Stimulated activated CD4-positive, alpha-beta T cell treated with anti-CD3 and anti-CD28 coated beads, Interleukin-12 subunit alpha, Interleukin-12 subunit beta, amount 100 ng/mL, for 48 hours (primary cell): ENCODE measurements at places on chromosomes 13 and 19.

DNA sequence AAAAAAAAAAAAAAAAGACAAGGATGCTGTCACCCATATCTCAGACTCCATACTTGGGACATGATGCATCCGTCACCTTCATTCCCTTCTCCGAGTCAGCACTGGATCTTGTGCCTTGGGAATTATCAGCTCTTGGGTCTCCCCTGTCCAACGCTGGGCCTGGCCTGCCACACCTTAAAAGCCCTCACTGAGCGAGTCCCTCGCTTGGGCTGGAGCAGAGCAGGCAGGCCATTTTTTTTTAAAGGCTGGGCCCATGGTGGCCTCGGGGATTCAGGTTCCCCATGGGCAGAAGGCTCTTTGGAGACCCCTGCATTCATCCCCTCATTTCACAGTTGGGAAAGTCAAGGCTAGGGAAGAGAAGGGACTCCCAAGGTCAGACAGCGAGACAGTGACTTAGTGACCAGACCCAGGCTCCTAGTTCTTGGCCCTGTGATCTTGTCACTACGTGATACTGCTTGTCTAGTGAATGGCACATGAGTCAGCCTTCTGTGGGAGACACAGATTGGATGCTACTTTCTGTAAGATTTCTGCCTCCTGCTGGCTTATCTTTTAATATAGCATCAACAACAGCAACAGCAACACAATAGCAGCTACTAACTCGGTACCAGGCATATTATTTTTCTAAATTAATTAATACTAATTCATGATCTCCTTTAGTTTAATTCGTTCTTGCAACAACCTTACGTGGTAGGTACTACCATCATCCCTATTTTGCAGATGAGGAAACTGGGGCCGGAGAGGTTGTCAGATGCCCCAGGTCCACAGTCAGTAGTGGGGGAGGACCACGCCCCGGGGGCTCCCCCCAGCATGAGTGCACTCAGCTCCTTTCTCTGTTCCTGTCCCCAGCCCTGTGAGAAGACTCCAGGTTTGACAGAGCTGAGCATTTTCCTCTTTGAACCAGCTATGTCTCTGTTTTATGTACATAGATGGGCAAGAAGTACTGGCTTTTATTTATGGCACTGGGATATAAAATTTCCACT is 27.4 kb upstream of the ZNF536 start:
- no peak for DNase-seq

DNA sequence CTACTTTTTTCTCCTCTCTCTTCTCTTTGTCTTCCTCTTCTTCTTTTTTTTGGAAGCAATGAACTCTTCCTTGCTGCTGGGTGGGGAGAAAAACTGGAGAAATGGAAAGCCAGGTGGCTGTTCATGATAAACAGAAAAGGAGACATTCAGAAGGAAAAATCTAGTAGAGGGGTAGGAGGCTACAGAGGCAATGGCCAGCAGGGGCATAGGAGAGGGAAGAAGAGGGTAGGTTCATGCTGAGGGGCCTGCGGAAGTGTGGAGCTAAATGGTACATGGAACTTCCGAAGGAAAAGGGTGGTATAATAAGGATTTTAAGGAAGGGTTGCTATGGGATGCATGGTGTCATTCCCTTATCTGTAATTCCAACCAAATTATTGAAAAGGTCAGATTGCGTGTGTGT is 17.5 kb upstream of the HS6ST3 start:
- no peak for DNase-seq

DNA sequence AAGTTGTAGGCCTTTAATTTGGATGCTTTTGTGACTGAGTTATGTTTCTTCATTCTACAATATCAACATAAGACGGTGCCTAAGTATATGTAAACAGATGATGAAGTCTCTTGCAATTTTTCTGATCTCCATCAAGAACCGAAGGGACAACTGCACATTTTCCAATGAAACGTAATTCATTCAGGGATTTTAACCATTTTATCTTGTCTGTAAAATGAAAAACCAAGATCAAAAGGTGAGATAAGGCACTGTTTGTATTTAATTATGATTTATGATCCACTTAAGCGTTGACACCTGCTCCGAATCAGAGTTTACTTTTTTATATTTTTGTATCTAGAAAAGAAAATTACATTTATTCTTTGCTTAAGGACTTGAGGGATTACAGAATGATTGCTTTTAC is 556.8 kb upstream of the ARGLU1 start:
- no peak for DNase-seq

- peak; percentile 42 for DNase-seq
Observed at GRCh38 chr19:33064792-33065550, at the start of gene RHPN2. Gene RHPN2 (minus strand): TSS chr19:33064888. CDS start chr19:33064852, 36 bp downstream.

DNA sequence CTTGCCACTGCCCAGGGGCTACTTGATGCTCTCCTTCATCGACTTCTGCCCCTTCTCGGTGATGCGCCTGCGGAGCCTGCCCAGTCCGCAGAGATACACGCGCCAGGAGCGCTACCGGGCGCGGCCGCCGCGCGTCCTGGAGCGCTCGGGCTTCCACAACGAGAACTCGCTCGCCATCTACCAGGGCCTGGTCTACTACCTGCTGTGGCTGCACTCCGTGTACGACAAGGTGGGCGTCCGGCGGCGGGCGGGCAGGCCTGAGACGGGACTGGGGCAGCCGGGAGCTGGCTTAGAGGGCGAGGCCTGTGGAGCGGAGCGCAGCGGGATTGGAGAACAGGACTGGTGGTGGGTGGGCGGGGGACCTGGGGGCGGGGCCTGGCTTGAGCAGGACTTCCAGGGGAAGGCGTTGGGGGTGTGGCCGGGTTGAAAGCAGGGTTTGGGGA is 12.7 kb upstream of the PSMD8 start:
- DNase-seq = peak; percentile 62
